ENCODE measurements at places on chromosomes 3 and 15.

DNA sequence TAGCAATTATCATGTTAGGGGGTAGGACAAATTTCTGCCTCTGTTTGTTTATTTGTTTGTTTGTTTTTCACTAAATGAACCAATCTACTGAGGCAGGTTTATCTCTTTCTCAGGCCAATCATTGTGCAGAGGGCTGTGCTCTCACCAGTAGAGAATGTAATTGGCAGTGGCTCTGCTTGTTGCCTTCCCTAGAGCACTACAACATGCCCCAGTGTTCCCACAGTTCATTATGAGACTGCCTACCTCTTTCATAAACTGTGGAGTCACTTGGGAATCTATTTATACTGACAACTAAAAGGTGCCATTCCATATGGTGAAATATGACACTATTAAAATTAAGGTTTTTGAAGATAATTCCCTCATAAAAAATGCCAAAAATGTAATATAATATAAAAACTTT, 196.3 kb upstream of the ALCAM start:
- no peak for DNase-seq

- no peak for DNase-seq
Observed at GRCh38 chr3:127662001-127662469, 10.7 kb upstream of the ABTB1 start.

DNA sequence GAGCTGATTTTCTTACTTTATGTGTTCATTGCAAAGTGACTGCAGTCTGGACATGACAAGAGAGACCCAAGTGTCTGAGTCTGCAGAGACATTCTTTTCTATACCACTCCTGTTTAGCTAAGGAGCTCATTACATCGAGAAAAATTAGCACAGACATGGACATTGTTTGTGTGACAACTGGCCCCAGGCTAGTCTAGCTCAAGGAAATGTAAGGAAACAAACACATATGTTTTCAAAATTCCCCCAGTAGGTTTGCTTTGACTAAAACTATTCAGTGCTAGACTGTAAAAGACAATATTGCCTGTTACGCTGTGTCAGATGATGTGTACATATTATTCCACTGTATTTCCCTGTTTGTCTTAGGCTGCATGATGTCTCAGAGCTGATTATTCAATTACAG, 40.9 kb downstream of the TPRG1 start:
- no peak for DNase-seq

DNA sequence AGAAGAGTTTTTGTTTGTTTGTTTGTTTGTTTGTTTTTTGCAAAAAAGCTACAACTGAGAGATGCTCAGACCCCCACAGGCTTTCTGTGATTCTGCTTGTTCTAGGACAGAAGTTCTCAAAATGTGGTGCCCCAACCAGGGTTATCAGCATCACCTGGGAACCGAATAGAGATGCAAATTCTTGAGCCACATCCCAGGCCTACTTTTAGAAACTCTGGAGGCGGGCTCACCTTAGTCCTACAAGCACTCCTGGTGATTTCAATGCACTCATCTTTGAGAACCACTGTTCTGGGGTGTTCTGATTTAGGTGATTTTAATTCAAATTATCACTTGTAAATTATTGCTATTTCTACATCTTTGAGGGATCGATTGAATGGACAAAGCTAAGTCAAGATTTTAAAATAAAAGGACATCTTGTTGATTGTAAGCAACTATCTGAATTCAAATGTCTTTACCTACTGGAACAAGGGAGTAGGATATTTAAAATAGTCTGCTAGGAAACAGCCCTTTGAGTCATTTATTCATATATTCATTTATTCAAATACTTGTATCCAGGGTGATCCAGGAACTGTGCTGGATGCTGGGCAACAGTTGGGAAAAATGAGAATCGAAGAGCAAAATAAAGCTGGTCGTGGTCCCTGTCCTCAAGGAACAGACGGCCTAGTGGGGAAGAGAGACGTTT, 44.7 kb upstream of the CADPS start:
- no peak for DNase-seq

DNA sequence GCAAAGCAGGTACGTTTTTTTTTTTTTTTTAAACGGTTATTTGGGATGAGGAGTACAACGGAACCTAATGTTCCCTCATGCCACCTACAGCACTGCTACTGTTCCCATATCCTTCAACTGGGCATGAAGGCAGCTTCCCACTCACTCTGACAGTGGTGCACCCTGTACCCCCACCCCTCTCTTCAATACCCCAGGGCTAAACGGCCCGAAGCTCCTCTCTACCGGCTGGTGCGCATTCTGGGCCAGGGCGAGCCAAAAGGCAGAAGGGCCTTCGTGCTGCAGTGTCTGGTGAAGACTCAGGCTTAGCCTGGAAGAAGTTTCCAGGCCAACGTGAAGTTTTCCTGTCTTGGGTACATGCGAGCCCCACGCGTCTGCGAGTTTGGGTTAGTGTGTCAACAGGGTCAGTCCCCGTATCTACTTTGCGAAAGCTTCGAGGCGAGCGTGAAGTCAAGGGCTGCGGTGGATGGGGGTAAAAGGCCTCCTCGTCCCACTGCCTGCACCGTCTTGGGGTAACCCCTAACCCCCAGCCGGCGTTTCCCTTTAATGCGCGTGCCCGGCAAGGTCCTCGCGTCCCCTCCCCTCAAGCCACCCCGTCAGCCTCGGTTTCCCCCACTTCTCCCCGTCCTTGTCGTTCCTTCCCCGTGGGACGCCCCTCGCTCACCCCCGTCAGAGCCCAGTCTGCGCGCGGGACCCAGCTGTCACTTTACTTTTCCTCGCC, 765 bp upstream of the UBE2E2 start:
- peak; percentile 55 for DNase-seq

GRCh38 chr3:9403463-9403862, 6.0 kb downstream of the SETD5 start:
- DNase-seq: no peak

- no peak for DNase-seq
Observed at GRCh38 chr3:109643590-109643989, 306.2 kb upstream of the DPPA4 start.

DNA sequence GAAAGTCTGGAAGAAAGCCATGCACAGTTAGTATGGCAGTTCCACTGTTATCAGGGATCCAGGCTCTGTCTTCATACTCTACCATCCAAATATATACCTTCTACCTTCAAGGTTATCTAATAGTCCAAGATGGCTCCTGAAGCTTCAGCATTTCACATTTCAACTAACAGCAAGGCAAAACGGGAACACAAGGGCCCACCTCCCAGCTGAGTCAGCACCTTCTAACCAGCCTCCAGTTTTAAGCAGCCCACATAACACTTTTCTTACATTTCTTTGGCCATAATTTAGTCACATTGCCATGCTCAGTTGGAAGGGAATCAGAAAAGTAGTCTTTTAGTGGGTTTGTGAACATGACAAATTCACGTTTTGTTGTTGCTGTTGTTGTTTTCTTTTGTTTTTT, 15.4 kb upstream of the MSL2 start:
- DNase-seq: no peak

GRCh38 chr3:46862369-46863025, 747 bp downstream of the MYL3 start:
- peak; percentile 40 for DNase-seq
